Activated gamma-delta T cell (primary cell): ENCODE measurements at places on chromosomes 3 and 15.

- DNase-seq = no peak
These were observed 54.6 kb downstream of the CCR4 start for GRCh38 chr3:33006081-33006480.

DNA sequence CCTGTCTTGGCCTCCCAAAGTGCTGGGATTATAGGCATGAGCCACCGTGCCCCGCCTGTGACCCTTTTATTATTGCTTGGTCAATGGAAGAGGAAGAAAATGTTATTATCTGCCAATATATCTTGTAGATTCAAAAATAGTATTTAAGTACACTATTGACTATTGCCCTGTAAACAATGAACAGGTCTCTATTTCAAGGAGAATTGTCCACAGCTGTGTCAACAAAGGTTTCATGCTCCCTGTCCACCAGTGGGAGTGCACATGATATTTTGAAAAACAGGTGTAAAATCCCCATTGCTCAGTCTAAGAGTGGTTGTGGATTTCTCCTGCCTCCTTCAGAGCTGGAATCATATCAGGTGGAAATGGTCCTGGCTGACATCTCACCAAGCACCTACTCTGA is 36.5 kb upstream of the IGF1R start:
- DNase-seq = no peak

- DNase-seq = no peak
These were observed 100.1 kb downstream of the ABI3BP start for GRCh38 chr3:100893108-100893507.

- no peak for DNase-seq
These were observed 112.6 kb downstream of the SQOR start for GRCh38 chr15:45747426-45747825.

- DNase-seq = no peak
These were observed 98.4 kb downstream of the ECT2 start for GRCh38 chr3:172848910-172849309.

- DNase-seq = no peak
These were observed 48.9 kb downstream of the TCF12 start for GRCh38 chr15:56967336-56967735.

DNA sequence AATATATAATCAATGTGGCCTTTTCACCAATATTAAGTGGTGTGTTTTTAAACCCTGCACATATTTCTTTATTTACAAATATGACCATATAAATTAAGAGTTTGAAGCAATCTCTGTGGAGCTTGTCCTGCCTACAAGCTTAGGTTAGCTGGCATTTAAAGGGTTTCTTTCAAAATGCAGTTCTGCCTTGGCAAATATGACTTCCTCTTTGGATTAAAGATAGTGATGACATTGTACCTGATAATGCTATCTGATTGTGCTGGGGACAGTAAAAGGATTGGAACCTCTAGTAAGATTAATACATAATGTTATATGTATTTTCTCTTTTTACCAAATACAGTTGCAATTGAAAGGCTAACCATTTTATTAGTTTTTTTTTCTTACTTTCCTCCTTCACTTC is 249.1 kb downstream of the OTOL1 start:
- DNase-seq = no peak

DNA sequence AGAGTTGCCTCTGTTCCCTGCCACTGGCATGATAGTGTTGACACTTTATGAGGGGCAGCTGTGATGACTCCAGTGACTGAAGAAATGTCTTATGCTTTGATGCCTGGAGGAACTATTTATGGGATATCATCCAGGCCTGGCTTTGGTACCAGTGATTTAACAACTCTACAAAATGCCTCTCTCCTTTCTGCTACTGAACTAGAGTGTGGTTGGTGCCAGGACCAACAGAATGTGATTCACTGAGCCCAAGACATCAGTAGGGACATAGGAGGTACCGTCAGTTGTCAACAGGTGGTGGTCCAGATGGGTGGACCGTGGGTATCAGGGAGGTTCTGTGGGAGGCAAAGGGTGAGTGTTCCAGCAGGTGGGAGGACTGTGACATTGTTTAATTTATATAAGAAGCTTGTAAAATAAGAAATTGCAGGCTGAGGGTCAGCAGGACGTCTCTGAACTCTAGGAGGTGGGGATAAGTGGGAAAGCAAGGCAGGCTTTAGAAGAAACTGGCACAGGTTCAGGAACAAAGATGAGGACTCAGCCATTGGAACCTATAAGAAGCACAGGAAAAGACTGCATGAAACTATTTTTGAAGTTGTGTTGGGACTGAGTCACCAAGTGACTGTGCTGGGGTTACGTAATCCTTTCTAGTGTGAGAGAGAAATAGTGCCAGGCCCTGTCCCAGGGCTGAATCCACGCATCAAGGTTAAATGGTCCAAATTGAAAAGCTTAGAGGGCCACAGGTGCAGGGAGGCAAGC is 28.5 kb upstream of the SLC7A14 start:
- DNase-seq = no peak

GRCh38 chr15:39468331-39468730 is 112.5 kb upstream of the THBS1 start:
- DNase-seq = no peak

- no peak for DNase-seq
These were observed 25.3 kb downstream of the POLQ start for GRCh38 chr3:121520510-121520909.

DNA sequence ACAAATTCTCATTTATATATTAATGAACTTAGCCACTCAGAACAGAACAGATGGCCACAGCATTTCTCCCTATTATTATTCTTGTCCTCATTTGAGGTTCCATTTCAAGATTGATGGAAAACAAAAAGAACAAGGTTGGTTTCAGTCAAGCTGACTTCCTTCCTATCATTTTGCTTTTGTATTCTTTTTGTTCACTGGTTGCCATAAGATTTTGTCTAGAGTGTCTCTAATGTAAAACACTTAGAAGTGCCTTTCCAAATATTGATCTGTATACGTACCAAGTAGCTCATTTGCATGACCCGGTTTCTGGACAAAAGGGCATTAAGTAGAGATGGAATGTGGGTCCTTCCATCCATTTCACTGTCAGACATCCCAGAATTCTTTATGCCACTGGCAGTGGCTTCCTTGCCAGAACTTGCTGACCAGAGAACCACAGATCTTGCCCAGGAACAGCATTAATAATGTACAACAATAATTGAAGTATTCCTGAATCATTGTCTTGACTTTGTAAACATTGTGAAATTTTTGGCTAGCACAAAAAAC is 63.8 kb downstream of the PEX5L start:
- no peak for DNase-seq

DNA sequence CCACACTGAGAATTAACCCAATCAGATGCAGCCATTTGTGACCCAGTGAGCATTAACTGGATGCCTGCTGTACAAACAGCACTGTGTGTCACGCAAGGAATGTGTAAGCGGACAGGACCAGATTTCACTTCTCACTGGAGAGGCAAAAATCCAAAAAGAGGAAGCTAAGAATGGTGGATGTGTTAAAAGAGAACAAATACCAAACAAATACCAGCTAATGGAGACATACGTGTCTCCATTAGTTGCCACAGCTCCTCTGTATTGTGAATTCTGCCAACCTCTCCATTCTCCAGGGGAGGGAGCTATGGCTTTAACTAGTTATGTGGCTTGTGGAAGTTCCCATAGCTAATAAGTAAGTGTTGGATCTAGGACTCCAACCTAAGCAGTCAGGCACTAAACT is 2.6 kb downstream of the LTF start:
- DNase-seq = no peak

GRCh38 chr3:160784853-160785252 is 28.8 kb downstream of the PPM1L start:
- DNase-seq = no peak

DNA sequence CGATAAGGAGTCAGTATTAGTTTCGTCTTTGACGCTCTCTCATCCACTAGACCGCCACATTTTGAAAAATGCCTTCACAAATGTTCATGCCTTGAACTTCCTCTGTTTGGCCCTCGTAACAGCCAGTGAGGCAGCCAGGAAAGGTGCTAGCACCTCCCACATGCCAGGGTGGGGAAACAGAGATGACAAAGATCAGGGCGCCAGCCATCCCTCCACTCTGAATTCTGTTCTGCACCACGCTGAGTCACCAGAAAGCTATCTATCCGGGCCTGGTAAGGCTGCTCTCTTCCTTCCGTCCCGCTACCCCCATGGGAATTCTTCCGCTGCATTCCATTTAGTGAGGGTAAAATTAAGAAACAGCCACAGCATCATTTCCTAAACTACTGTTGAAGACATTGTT is 31.3 kb upstream of the BCL2L10 start:
- no peak for DNase-seq

- no peak for DNase-seq
These were observed 296.0 kb upstream of the ADAMTS9 start for GRCh38 chr3:64983583-64984359.

DNA sequence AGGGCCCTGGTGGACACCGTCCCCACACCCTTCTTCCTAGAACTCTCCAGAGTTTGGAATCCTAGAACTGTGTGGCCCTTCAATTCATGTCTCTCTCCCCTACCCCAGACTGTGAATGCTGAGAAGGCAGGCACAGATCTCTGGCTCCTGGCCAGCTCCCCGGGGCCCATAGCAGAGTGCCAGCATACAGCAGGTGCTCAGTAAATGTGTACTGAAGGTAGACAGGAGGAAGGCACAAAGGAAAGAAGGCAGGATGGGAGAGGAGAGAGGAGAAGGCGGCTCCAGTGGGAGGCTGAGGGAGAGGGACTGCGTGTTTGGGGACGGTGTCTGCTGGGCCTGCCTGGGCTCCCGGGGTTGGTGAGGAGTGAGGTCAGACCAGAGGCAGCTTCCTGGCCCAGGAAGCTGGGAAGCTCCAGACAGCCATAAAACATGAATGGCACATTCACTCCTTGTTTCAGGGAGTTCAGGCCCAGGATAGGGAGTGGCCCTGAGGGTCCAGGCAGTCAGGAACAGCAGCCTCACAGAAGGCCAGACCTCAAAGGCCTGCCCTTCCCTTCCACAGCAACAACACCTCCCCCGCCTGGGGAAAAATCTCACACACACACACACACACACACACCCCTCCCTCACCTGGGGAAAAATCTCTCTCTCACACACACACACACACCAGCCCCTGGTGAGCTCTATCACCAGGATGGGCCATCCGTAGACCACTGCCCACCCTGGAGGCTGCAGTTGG is 137.1 kb upstream of the PRR20G start:
- DNase-seq = no peak
